NCI-H1092 (cell line): ENCODE measurements at places on chromosomes 7 and 10.

DNA sequence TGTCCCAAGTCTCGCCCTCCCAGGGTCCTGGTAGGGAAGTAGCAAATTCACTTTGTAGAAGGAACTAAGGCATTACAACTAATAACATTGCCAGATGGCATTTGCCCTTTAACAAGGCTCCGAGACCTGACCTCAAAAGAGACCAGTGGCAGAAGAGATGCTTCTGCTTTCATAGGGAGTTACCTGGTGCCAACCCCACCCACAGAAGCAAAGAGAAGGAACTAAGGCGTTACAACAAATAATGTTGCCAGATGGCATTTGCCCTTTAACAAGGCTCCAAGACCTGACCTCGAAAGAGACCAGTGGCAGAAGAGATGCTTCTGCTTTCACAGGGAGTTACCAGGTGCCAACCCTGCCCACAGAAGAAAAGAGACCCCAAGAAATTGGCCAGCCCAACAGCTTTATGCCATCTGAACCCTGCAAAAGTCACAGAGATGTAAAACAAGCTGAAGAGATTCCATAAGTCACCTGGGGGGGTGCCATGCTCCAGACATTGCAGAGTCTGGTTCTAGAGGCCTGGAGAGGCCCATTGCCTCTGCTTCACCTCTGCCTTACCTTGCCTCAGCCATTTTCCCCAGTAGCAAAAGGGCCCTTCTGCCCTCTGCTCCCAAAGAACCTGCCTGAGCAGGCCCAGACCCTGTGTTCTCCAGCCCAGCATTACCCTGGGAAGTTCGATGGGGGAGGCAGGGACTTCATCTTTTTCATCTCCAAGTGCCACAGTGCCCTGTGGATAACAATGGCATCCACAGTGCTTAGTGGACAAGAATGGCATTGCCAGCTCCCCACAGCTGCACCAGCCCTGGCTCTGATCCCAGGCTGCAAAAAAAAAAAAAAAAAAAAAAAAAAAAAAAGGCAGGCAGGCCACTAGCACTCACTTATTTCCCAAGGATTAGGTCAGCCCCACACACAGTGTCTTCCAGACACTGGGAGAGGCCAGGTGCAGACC lies 179.5 kb upstream of the PLXNA4 start:
- peak; percentile 47 for DNase-seq

DNA sequence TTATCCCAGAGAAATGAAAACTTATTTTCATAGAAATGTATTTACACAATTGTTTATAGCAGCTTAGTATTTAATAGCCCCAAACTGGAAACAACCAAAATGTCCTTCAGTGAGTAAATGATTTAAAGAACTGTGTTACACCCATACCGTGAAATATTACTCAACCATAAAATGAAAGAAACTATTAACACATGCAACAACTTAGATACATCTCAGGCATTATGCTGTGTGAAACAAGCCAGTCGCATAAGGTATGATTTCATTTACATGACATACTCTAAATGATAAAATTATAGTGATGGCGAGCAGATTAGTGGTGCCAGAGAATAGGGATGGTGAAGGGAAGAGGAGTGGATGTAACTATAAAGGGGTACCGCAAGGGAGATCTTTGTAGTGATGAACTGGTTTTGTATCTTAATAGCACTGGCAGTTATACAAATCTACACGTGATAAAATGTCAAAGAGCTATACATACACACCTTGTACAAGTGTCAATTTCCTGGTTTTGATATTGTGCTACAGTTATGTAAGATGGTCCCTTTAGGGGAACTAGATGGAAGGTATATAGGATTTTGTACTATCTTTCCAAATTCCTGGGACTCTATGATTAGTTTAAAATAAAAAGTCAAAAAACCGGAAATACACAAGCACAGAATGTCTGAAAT lies 40.5 kb downstream of the MACC1 start:
- no peak for DNase-seq

DNA sequence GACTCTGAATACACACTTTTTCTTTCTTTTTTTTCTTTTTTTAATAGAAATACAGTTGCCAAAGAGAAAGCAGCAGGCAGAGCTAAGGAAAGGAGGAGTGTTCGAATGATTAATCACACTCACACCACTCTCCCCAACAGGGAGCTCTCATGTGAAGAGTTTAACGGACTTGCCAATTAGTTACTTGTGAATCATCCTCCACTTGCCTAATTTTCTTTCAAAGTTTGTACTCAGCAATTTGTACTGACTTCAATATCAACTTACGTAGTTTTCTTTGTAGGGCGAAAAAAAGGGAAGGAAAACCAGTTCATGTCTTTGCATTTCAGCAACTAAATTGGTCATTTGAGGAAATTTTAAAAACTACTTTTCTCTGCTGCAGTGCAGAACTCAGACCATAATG lies 109.2 kb downstream of the PIP4K2A start:
- no peak for DNase-seq

DNA sequence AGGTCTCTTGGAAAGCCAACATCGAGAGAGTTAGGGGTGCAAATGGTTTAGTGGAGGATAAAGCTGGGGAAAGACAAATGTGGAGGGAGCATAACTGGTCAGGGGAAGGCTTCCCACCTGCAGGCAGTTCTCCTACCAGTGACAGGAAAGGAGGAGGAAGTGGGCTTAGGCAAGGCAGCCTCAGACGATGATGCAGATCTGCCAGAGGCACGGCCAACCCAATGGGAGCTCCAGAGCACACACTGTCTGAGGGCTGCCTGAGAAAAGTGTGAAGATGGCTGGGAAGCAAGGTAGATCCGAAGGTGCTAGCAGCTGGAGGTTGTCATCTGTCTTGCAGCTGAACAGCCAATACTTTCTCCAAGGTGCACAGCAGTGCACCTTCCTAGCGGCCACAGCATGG lies 178.8 kb downstream of the C7orf25 start:
- DNase-seq, result no peak

- no peak for DNase-seq
These were observed 450.0 kb downstream of the SUGCT start for GRCh38 chr7:40584667-40585433.

DNA sequence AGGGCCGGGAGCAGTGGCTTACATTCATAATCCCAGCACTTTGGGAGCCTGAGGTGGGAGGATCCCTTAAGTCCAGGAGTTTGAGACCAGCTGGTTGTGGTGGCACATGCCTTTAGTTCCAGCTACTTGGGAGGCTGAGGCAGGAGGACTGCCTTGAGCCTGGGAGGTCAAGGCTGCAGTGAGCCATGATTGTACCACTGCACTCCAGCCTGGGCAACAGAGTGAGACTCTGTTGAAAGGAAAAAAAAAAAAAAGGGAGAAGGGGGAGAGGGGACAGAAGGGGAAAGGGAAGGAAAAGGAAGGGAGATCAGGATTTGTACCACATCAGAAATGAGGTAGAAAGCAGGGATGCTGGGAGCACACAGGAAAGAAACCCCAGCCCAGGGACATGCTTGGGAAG lies 38.7 kb upstream of the SVOPL start:
- DNase-seq, result no peak
